ENCODE measurements at places on chromosomes 3 and 15. TPM values are rescaled to one million over a fixed set of nuclear protein-coding genes. Genes with fewer than 3 reads are reported as not detected.

PLSCR5 gene
- total RNA-seq, result not detected

RBP2 gene
- not detected for total RNA-seq

JAGN1 gene
- total RNA-seq, result 32.5 TPM

SMCO1 gene
- not detected for total RNA-seq

ABCC5 gene
- total RNA-seq, result 16.1 TPM

GRCh38 chr3:127816783-127817405 is 5.4 kb downstream of the MGLL start:
- H3K27me3 ChIP-seq, result no peaks in the 10 kb centered on the region
- peaks cover 27% of the 10 kb centered on the region for H3K36me3 ChIP-seq
- no peak for DNase-seq

GRCh38 chr15:26867200-26868007 is 542 bp downstream of the GABRA5 start:
- DNase-seq, result no peak
- no peak overlapping the region for H3K4me3 ChIP-seq
- no peak overlapping the region for H3K27ac ChIP-seq
- no peaks in the 10 kb centered on the region for H3K36me3 ChIP-seq
- H3K27me3 ChIP-seq, result peaks cover 27% of the 10 kb centered on the region

DNA sequence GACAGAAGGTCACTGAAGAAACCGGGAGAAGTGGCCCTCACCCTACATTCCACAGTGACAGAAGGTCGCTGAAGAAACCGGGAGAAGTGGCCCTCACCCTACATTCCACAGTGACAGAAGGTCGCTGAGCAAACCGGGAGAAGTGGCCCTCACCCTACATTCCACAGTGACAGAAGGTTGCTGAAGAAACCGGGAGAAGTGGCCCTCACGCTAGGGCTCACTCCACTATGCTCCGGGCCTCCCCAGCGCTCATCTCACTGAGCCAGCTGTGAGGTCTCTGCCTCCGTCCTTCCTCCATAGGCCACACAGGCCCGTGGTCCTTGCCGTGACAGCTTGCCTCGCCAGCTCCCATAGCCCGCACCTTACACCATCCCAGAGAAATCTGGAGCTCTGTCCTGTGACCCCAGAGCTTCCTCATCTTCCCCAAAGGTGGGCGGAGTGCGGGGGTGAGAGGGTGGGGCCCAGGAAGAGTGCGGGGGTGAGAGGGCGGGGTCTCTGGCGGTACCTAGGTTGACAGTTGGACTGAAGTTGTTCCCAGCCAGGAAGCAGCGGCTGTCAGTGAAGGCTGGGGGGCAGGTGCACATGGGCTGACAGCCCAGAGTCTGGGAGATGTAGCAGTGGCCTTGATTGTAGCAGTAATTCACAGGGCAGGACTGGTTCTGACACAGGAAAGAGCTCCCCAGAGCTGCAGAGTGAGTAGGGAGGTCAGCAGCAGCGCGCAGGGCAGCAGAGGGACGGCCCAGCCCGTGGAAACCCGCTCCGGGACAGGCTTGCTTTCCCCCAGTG is 32.0 kb downstream of the MUC20 start:
- H3K36me3 ChIP-seq, result no peaks in the 10 kb centered on the region
- DNase-seq, result no peak
- no peaks in the 10 kb centered on the region for H3K4me1 ChIP-seq
- peaks cover 3% of the 10 kb centered on the region for H3K27me3 ChIP-seq
- no peak overlapping the region for H3K4me3 ChIP-seq

DNA sequence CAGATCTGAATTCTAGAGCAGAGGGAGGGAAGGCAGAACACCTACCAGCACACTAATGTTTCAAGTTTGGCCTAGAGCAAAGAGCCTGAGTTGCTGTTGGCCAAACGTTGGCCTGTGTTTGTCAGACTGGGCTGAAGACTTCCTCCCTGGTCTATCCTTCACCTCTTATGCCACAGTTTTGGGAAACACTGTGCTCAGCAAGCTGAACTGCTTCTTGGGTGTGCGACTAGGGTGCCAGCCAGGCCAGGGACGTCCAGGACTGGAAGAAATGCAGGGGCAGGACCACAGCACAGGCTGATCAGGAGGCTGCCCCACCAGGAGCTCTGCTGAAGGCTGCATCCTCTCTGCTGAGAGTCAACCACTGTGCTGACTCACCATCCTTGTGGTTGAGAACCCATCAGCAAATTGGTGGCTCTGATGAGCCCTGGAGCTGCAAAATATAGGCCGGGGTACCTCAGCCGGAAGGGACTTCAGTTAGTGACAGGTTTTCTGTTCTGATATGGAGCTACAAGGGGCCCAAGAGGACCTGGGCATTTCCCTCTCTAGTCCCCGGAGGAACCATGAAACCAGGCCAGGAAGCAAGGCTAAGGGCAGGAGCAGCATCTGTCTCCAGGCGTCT is 131.6 kb upstream of the RASGRP1 start:
- H3K27ac ChIP-seq, result no peak overlapping the region
- no peaks in the 10 kb centered on the region for H3K27me3 ChIP-seq
- H3K4me3 ChIP-seq, result no peak overlapping the region

Measured in PC-3 (cell line).